D721Med (cell line): ENCODE measurements at places on chromosomes 2 and 18.

DNA sequence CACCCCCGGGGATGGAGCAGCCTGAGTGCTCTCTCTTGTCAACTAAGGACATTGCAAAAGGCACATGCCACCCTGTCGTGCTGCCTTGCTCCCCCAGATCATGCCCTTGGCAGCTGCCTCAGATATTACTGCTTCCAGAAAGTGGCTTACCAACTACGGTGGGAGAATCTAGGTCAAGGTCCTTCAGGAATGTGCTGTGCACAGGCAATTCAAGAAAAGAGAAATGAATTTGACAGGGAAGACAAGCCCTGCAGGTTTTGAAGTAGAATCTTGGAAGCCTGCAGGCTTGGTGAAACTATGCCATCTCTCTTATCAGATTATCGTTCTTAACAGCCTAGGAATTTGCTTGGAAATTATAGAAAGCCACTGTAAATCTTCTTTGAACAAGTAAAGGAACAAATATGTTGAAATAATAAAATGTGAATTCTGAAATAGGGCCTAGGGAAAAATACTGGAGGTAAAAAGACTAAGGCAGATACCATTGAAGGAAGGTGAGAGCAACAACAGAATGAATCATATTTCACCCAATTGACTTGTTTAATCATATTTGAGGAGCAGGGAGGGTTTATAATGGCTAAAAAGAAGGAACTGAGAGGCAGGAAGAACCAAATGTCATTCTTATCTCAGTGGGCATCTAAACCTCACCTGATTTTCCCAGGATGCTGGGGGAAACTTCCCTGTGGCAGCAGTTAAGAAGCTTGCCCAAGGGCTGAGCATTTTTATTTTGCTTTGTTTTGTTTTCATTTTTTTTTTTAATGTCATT lies 94.0 kb upstream of the GLS start:
- DNase-seq: no peak

- no peak for DNase-seq
Measured at GRCh38 chr2:216491793-216492596, 6.6 kb upstream of the RPL37A start.

GRCh38 chr2:40421631-40422297 lies 30.1 kb downstream of the SLC8A1 start:
- DNase-seq: no peak

- DNase-seq: no peak
Measured at GRCh38 chr2:30511122-30512083, 64.4 kb downstream of the LCLAT1 start.

DNA sequence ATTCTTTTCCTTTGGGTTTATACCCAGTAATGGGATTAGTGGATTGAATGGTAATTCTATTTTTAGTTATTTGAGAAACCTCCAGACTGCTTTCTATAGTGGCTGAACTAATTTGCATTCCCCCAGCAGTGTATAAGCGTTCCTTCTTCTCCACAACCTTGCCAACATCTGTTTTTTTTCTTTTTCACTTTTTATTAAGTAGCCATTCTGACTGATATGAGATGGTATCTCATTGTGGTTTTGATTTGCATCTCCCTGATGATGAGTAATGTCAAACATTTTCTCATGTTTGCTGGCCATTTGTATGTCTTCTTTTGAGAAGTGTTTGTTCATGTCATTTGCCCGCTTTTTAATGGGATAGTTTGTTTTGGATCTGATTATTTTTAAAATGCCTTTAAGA lies 64.1 kb upstream of the MEIS1 start:
- no peak for DNase-seq

DNA sequence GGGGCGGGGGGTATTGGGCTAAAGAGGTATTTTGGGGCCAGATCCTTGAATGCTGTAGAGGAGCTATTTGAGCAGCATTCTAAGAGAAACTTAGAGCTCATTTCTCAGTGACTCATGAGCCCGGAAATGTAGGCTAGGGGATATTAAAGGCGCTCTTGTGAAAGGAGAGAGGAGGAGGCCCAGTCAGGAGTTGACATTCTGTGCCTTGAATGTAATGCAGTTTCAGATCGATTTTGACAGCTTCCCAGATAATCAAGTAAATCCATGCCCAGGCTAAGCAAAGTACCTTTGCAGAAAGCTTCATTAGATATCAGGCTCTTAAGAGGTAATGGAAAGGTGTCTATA lies 1.5 kb downstream of the CAB39 start:
- no peak for DNase-seq

- DNase-seq: no peak
Measured at GRCh38 chr2:9271091-9271490, 64.5 kb downstream of the ASAP2 start.

DNA sequence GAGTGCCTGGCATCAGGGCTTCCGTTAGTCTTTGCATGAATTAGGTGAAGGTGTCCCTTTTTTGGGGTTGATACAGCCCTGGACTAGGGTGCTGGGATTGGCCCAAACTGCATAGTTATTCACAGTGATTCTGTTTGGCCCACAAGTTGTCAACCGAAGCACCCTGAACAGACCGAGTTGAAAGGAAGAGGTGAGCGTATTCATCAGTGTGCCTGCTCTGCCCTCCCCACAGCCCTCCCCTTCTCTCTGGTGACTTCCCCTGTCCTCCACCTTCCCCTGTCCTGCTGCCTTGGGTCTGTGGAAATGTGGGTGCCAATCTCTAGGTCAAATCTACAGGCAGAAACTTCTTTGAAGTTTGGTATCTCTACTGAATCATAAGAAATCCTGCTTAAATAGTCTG lies 330.5 kb downstream of the DYSF start:
- DNase-seq: no peak

- no peak for DNase-seq
Measured at GRCh38 chr2:31066086-31066485, 72.2 kb downstream of the GALNT14 start.

GRCh38 chr2:173205375-173205774 lies 129.7 kb downstream of the MAP3K20 start:
- no peak for DNase-seq
